ENCODE measurements at places on chromosomes 2 and 18.

DNA sequence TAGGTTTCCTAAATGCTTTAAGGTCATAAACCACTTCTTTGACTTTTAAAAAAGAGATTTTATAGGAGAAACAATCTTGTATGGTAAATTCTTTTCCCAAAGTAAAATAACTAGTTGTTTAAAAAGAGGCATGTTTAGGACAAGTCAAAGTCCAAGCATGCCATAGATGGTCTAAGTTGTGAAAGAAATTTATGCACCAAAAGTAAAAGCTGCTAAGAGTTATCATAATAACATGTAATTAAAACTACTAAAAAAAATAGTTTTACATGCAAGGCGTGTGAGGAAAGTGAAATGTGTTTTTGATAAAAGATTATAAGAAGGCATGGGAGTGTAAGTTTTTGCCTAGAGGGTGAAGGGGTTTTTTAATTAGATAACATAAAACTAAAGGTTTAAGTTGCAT, 22.5 kb downstream of the FAM210A start:
- no peak for DNase-seq

- DNase-seq = no peak
These were observed 22.2 kb downstream of the BUB1 start for GRCh38 chr2:110655701-110656100.

GRCh38 chr2:172415157-172415864, 12.1 kb upstream of the ITGA6 start:
- DNase-seq = no peak

- no peak for DNase-seq
These were observed 468.3 kb upstream of the GYPC start for GRCh38 chr2:126187668-126188067.

- no peak for DNase-seq
These were observed 2.0 kb downstream of the TMEM163 start for GRCh38 chr2:134716721-134717243.

DNA sequence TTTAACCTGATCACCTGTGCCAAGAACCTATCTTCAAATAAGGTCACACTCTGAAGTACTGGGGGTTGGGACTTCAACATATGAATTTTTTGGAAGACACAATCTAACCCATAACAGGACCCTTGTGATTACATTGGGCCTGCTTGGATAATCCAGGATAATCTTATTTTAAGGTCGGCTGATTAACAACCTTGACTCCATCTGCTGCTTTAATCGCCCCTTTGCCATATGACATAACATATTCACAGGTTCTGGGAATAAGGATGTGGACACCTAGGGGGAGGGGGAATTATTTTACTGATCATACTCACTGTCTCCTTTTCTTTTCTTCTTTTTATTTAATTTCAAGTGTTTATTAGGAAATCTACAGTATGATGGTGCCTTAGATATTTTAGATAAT, 34.8 kb downstream of the CDH20 start:
- no peak for DNase-seq

DNA sequence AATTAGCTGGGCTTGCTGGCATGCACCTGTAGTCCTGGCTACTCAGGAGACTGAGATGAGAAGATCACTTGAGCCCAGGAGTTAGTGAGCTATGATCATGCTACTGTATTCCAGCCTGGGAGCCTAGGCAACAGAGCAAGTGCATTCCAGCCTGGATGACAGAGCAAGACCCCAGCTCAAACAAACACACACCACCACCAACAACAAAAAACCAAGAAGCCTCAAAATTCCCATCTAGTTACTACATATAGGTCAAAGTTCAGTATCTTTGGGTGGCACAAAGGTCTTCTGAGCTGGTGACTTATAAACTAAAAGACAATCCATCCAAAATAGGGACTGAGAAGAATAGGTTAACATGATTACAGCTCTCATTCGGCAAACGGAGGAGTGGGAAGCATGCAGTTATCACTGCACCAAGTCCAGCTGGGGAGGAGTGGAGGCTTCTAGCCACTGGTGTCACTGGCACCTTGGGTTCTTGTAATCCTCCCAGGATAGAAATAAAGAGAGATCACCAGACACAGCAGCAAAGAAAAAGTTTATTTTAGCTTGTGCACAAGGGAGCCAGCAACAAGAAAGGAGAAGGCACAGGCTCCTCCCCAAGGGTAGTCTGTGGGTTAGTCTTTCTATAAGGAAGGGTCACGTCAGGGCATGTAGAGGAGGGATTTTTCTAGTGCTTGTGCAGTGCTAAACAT, 57.4 kb downstream of the SH2D6 start:
- DNase-seq = no peak

DNA sequence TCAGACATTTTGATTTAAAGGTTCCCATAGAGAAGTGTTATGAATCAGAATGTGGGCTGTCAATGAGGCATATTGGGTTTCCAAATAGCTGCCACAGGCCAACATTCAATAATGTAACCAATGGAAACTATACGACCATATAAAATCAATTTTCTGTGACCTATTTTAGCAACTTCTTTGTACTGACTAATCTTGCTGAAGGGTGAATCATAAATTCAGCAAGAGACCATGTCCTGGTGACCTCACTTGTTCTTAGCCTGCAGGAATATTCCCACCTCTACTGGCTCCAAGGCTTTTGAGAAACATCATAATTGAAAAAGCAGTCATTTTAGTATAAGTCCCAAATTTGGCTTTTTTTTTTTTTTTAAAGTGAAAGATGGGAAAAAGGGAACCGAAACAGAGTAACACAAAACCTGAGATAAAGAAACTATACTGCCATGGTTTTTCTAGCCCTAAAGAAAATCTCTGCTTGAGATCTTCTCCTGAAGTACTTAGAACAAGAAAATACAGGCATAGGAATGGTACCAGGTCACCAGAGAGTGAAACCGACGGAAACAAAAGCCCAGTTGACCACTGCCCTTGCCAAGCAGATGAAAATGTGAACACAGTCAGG, 32.1 kb downstream of the PLEKHM3 start:
- no peak for DNase-seq

DNA sequence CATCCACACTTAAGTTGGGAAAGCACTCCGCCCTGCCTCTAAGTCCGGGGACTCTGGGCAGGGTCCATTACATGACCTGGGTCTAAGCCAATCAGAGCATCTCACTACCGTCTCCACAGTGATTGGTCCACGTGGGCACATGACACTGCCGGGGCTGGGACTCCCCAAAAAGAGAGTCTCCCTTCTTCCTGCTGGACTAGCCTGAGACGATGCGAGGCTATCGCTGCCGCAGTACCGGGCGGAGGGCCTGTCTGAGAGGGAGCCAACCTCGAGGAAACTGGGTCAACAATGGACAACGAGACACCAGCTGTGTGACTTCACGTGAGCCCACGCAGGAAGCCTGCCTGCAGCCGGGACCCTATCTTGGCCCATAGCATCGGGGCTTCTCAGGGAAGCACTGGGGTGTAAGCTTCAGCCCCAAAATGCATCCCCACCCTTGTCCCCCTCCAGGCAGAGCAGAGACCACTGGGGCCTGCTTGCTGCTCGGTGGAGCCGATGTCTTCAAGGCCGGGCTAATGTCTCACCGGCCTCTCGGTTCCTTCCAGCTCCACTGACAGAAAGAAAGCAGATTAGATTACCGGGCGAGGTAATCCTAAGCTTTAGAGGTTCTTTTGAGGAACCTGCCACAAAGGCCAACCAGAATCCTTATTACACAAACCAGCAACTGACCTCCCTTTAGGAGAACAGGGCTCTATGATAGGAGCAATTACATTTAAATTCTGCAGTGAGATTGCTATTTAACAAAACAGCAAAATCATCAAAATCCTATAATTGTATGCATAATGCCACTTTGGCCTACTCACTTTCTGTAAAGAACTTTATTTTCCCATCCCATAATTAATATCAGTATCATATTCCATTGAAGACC, 21.3 kb upstream of the COPS8 start:
- DNase-seq = no peak

GRCh38 chr2:191571163-191571769, 106.7 kb upstream of the NABP1 start:
- no peak for DNase-seq

- DNase-seq = no peak
These were observed 773.0 kb downstream of the CPS1 start for GRCh38 chr2:211329421-211329820.

GRCh38 chr2:190562121-190562520, 27.6 kb upstream of the NEMP2 start:
- DNase-seq = no peak

DNA sequence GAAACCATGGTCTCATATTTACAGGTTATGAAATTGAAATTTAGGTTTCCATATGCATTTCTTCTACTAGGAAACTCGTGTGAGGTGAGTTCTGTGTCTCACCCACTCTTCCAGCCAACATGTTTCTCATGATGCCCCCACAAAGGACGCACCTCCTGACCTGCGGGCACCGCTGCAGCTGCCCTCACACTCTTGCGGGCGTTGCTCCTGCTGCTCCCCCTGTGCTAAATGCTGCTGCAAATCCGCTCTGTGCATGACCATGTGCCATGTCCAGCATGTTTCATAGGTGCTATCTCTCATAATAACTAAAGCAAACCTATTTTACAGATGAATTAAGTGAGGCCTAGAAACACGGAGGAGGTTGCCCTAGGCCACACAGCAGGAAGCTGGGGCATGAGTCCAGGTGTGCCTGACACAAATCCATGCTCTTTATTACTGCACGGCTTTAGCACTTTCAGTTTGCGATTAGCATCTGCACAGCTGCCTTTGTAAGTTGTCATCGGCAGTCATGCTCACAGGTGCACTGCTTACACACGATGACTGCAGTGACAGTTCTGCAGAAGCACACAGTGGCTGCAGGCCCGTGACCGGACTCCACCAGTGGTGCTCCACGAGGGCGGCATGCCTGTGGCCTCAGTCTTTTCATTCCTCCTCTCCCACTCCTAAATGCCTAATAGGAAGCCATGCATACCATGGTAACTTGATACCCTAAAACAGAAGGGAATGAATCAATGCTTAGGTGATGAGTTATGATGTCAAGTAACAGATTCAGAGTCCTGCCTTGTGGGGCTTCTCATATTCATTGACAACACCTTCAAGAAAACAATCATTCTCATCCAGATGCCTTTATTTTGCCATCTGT, 14.9 kb upstream of the GALR1 start:
- DNase-seq = no peak

GRCh38 chr2:196935432-196935831, 8.9 kb upstream of the PGAP1 start:
- DNase-seq = no peak

DNA sequence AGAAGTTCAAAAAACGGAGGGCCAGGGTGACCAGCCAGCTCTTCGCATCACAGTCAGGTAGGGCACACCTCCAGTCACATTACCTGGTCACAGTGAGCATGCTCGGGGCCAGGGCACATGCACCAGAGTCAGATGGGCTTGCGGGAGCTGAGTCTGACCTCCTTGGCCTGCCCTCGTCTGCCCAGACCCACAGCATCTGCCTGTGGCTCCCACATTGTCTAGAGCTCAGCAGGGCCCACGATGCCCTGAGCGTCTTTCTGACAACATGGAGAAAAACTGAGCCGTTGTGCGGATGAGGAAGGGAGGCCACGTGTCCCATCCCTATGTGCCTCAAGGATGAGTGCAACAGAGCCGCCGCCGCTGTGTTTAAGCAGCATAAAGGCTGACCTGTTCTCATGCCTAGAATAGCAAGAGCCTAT, 37.6 kb downstream of the CRACDL start:
- no peak for DNase-seq

- DNase-seq = no peak
These were observed 7.7 kb upstream of the ICOS start for GRCh38 chr2:203928849-203929248.

GRCh38 chr2:27714053-27714452, 50.4 kb downstream of the SLC4A1AP start:
- no peak for DNase-seq

DNA sequence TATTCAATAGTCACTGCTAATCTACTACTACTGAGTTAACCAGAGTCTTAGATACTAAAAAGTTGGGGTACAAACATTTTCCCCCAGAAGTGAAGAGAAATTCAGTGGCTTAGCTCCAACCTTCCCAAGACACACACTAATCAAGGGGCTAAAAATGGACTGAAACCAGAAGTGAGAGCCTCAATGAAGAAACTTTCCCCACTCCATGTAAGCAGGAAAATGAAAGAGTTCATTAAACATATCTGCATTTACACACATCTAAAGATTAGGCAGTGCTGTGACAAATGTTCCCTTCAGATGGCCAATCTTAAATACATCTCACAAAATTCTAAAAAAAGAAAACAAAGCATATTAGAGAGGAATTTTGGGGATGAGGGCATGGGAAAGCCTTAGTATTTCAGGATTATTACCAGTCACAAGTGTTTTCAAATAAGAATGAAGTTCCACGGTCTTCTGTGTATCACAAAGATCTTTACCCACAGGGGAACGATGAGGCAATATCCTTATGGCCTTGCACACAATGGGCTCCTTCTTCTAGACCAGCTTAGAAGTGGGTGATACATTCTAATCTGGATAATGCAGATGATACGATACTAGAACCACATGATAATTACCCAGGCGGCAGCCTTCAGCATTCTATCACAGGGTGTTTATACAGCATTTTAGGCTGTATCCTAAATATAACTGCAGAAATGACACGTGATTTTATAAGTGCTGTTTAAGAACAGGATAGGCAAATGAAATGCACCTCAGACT, 17.1 kb downstream of the ANKRD44 start:
- DNase-seq = no peak

GRCh38 chr2:215435280-215435869, 493 bp downstream of the FN1 start:
- DNase-seq = peak; percentile 57

GRCh38 chr2:45885171-45885621, 233.7 kb downstream of the PRKCE start:
- DNase-seq = no peak

Data from mucosa of descending colon (tissue), 3 donors.